Thoracic aorta (tissue), 2 donors: ENCODE measurements at places on chromosomes 2 and 18.

DNA sequence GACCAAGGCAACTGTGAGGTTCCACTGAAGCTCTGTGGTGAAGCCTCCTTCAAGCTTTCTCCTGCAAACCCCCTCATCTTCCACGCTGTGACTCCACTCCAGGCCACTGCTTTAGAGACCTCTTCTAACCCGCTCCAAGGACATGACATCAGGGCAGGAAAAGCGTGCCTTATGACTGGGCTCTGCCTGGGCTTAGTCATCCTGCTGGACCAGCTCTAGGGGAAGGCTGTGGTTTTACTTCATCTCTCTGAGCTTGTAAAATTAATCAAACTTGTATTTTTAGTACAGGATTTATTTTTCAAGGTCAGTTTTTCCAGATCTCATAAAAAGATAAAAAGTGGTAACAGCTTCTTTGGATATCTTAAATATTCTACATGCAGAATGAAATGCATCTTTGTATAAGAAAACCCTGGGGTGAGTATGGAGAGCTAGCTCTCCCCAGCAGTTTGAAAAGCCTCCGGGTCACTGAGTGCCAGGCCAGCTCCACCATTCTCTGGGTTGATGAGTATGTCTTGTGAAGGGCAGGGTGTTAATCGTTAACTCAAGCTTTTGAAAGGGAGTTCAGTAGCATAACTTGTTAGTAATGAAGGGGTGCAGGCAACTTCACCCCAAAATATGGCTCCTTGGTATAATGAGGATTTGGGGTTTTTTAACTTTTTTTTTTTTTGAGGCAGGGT is 33.1 kb upstream of the YPEL5 start:
- DNase-seq = no peak
- H3K27me3 ChIP-seq = no peaks in the 10 kb centered on the region
- peaks cover 13% of the 10 kb centered on the region for H3K4me1 ChIP-seq
- H3K27ac ChIP-seq = no peak overlapping the region

GRCh38 chr2:45242161-45242741 is 233.0 kb upstream of the SIX2 start:
- peaks cover 13% of the 10 kb centered on the region for H3K4me1 ChIP-seq
- no peaks in the 10 kb centered on the region for H3K36me3 ChIP-seq
- DNase-seq = peak; percentile 23
- no peaks in the 10 kb centered on the region for H3K27me3 ChIP-seq
- H3K4me3 ChIP-seq = no peak overlapping the region

- no peaks in the 10 kb centered on the region for H3K36me3 ChIP-seq
- no peaks in the 10 kb centered on the region for H3K27me3 ChIP-seq
- H3K4me1 ChIP-seq = no peaks in the 10 kb centered on the region
Observed at GRCh38 chr2:132623096-132623839, 46.7 kb downstream of the LYPD1 start.

GRCh38 chr18:22998344-22998743 is 65.2 kb downstream of the RBBP8 start:
- H3K27me3 ChIP-seq = no peaks in the 10 kb centered on the region
- no peaks in the 10 kb centered on the region for H3K36me3 ChIP-seq
- no peaks in the 10 kb centered on the region for H3K4me1 ChIP-seq
- no peak overlapping the region for H3K4me3 ChIP-seq
- DNase-seq = no peak

- DNase-seq = peak; percentile 9
- no peaks in the 10 kb centered on the region for H3K27me3 ChIP-seq
- peaks cover 13% of the 10 kb centered on the region for H3K4me1 ChIP-seq
- no peaks in the 10 kb centered on the region for H3K36me3 ChIP-seq
Observed at GRCh38 chr2:160493227-160494028, at the start of gene RBMS1. Gene RBMS1, minus strand, starts transcription at chr2:160493807. Its CDS starts 444 bp downstream, at chr2:160493363.

- H3K27me3 ChIP-seq = no peaks in the 10 kb centered on the region
- no peaks in the 10 kb centered on the region for H3K4me1 ChIP-seq
- no peak overlapping the region for H3K4me3 ChIP-seq
- H3K27ac ChIP-seq = no peak overlapping the region
Observed at GRCh38 chr2:105737980-105738657, 6.6 kb upstream of the NCK2 start.

- no peak overlapping the region for H3K27ac ChIP-seq
- no peaks in the 10 kb centered on the region for H3K36me3 ChIP-seq
- H3K27me3 ChIP-seq = no peaks in the 10 kb centered on the region
- no peaks in the 10 kb centered on the region for H3K4me1 ChIP-seq
- no peak for DNase-seq
- H3K4me3 ChIP-seq = no peak overlapping the region
Observed at GRCh38 chr18:26298107-26298506, 71.9 kb downstream of the TAF4B start.

DNA sequence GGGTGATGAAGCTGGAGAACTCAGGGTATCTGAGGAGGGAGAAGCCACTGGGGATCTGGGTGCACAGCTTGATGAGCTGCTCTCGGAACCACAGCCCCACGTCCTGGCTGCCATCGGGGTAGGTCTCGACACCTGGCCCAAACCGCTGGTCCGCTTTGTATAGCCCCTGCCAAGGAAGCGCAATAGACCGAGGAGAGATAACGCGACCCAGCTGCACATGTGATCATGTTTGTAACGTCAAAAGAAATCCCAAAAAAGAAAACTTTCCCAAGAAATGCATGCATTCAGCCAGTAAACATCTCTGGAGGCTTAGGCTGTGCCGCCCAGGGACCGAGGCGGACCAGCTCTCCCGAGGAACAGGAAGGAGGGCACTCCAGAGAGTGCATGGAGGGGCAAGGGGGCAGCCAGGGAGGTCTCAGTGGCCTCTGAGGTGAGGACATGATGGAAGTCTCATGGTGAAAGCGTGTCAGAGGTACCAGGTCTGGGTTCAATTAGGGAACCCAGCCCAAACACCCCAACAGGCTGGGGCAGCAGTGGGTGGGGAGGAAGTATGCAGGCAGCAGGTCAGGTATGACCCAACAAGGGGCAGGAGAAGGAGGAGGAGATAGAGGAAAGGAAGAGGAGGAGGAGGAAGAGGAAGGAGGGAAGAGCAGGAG is 28.3 kb downstream of the ANKMY1 start:
- no peak overlapping the region for H3K27ac ChIP-seq
- no peak overlapping the region for H3K4me3 ChIP-seq
- H3K36me3 ChIP-seq = peaks cover 10% of the 10 kb centered on the region
- H3K4me1 ChIP-seq = no peaks in the 10 kb centered on the region
- DNase-seq = no peak
- H3K27me3 ChIP-seq = no peaks in the 10 kb centered on the region

DNA sequence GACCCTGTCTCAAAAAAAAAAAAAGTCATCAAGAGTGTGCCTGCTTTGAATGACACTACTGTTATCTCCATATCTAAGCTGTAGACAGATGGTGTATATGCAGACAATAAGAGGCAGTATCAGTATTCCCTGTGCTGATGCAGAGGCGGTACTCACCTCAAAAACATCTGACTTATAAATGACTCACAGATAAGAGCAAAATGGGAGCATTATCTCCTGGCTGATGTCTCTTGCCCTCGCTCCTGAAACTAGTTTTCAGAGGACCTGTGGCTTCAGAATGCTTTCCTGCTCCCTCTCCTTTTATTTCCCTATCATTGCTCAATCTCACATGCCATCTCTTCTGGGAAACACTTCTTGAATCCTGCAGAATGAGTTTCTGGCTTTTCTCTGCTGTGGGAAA is 289.6 kb downstream of the PTPRM start:
- H3K4me3 ChIP-seq = no peak overlapping the region
- no peaks in the 10 kb centered on the region for H3K36me3 ChIP-seq
- peaks cover 7% of the 10 kb centered on the region for H3K4me1 ChIP-seq
- DNase-seq = no peak

DNA sequence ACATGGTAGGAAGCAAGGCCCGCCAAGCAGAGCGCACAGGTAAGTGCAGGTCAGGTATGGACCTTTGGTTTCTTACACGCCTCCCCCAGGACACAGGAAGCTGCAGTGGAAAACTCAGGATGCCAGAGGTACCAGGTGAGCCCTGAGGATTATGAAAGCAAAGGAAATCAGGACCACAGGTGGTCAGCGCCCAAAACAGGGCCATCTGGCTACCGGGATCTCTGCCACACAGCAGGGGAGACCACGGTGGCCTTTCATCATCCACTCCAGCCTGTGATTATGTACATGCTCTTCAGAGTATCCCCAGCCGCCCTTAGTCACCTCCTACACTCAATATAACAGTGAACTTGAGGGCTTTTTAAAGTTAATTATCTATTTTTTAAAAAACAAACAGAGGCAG is 125.5 kb upstream of the EPC2 start:
- H3K4me3 ChIP-seq = no peak overlapping the region
- no peak overlapping the region for H3K27ac ChIP-seq
- peaks cover 3% of the 10 kb centered on the region for H3K4me1 ChIP-seq
- no peaks in the 10 kb centered on the region for H3K27me3 ChIP-seq

- H3K4me3 ChIP-seq = no peak overlapping the region
- DNase-seq = no peak
- H3K4me1 ChIP-seq = no peaks in the 10 kb centered on the region
Observed at GRCh38 chr2:228927028-228928010, 343.8 kb downstream of the PID1 start.

- no peak for DNase-seq
- H3K36me3 ChIP-seq = no peaks in the 10 kb centered on the region
- no peak overlapping the region for H3K27ac ChIP-seq
- no peak overlapping the region for H3K4me3 ChIP-seq
Observed at GRCh38 chr2:153028626-153029025, 310.2 kb downstream of the ARL6IP6 start.

- no peaks in the 10 kb centered on the region for H3K36me3 ChIP-seq
- H3K27ac ChIP-seq = no peak overlapping the region
Observed at GRCh38 chr2:60440079-60440766, 113.2 kb downstream of the BCL11A start.

DNA sequence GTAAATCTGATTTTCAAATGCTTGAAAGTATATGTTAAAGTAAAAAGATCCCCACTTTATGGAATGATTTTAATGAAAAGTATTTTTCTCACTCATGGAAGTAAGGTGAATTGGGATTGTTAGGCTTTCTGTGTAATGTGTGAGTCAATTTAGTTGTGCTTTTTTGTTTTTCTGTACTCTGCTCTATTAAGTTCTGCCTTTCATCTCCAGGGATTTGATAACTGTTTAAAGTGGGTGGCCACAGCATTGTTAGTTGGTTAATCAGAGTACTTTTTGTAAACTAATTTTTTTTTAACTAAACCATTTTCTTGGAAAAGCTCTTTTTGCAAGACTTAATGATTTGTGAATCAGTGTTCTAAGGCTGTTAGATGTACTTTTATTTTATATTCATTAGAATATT is 76.8 kb downstream of the ABI2 start:
- peaks cover 5% of the 10 kb centered on the region for H3K4me1 ChIP-seq
- H3K36me3 ChIP-seq = peaks cover 7% of the 10 kb centered on the region
- H3K4me3 ChIP-seq = no peak overlapping the region
- no peak for DNase-seq
- no peaks in the 10 kb centered on the region for H3K27me3 ChIP-seq
- H3K27ac ChIP-seq = no peak overlapping the region

- no peaks in the 10 kb centered on the region for H3K4me1 ChIP-seq
- no peak overlapping the region for H3K4me3 ChIP-seq
Observed at GRCh38 chr2:208222351-208222750, 32.5 kb downstream of the IDH1 start.

DNA sequence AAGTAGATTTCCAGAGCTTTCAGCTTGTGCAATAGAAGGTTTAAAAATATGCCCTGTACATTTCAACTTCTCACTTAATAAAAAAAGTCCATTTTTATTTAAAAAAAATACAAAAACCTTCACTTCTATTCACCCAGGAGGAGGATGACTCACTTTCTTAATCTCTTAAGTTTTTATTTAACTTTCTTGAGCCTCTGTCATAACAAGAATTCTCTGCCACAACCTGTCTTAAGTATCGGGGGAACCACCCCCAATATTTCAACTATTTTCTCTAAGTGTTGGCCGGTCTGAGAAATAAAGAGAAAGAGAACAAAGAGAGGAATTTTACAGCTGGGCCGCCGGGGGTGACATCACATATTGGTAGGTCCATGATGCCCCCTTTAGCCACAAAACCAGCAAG is 58.4 kb downstream of the LRATD1 start:
- no peak overlapping the region for H3K27ac ChIP-seq
- H3K4me3 ChIP-seq = no peak overlapping the region
- no peak for DNase-seq
- H3K36me3 ChIP-seq = no peaks in the 10 kb centered on the region
- H3K27me3 ChIP-seq = no peaks in the 10 kb centered on the region

DNA sequence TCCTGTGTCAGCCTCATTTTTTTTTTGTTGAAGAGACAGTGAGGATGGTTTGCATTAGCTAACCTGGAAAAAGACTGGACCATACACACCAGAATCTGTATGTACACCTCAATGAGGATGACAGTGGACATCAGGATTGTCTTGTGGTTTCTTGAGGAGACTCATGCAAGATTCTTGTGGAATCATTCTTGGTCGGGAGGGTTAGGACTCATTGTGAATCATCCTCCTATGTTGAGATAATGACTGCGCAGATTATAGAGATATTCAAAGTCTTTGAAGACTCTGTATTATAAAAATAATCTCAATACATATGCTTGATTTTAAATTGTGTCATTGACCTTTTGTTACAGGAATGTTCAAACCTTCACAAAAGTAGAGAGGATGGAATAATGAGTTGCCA is 49.1 kb upstream of the DOCK10 start:
- no peaks in the 10 kb centered on the region for H3K4me1 ChIP-seq
- H3K27me3 ChIP-seq = no peaks in the 10 kb centered on the region
- no peak for DNase-seq
- H3K36me3 ChIP-seq = no peaks in the 10 kb centered on the region

DNA sequence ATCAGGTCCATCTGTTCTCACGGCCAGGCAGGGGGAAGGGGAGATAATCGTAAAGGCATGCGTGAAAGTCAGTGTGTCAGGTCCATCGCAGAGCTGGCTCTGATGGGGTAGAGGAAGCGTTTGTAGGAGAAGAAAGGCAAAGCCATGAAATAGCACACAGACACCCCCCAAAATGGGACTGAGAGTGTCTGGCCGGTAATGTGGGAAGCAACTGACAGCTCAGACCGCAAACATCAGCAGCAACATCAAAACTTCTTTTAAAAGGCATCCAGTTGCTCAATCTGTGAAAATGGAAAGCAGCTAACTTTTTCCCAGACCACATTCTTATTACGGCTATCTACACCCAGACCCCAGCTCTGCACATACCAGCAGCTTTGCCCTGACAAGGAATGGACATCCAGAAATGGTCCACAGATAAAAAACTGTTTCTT is 232.6 kb downstream of the EN1 start:
- no peaks in the 10 kb centered on the region for H3K27me3 ChIP-seq
- no peak overlapping the region for H3K27ac ChIP-seq
- no peaks in the 10 kb centered on the region for H3K4me1 ChIP-seq
- no peaks in the 10 kb centered on the region for H3K36me3 ChIP-seq
- no peak overlapping the region for H3K4me3 ChIP-seq

- no peak overlapping the region for H3K4me3 ChIP-seq
- DNase-seq = no peak
- H3K27me3 ChIP-seq = no peaks in the 10 kb centered on the region
- no peaks in the 10 kb centered on the region for H3K36me3 ChIP-seq
- no peak overlapping the region for H3K27ac ChIP-seq
Observed at GRCh38 chr2:196059491-196059960, 9.1 kb downstream of the DNAH7 start.

GRCh38 chr2:205670292-205670691 is 12.0 kb upstream of the NRP2 start:
- peaks cover under 1% of the 10 kb centered on the region for H3K4me1 ChIP-seq
- no peaks in the 10 kb centered on the region for H3K27me3 ChIP-seq

GRCh38 chr2:105258835-105259350 is 17.4 kb downstream of the GPR45 start:
- peaks cover 3% of the 10 kb centered on the region for H3K36me3 ChIP-seq
- H3K4me1 ChIP-seq = no peaks in the 10 kb centered on the region
- no peaks in the 10 kb centered on the region for H3K27me3 ChIP-seq
